ENCODE measurements at places on chromosomes 5 and 9.
A peak's percentile ranks its signal among the peaks of the same experiment; 100 is the strongest.

DNA sequence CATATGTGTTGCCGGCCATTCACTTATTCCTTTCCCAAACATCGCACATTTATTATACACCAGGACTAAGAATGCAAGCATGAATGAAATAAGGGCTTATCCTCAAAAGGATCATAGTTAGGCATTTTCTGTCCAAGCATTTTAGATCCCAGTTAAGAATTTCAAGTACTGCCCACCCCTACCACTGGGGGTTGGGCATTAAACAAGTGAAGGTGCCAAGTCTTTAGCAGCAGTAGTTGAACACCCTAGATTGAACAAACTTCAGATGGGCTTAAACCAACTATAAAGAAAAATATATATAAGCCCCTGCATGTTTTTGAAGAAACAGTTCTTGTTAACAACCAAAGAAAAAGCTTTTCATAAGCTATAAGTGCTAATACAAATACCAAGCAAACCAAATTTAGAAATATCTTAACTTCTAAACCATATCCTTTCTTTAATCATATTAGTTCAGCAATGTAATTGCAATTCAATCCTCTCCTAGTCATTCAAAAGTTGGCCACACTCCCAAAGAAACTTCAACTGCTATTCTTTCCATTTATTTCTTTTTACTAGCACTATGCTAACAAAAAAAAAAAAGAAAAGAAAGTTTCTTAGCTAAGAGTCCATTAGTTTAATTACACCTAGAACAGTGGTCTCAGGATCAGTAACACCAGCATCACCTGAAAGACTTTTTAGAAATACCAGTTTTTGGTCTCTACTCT, 149.8 kb downstream of the MLLT3 start:
- no peak for DNase-seq

DNA sequence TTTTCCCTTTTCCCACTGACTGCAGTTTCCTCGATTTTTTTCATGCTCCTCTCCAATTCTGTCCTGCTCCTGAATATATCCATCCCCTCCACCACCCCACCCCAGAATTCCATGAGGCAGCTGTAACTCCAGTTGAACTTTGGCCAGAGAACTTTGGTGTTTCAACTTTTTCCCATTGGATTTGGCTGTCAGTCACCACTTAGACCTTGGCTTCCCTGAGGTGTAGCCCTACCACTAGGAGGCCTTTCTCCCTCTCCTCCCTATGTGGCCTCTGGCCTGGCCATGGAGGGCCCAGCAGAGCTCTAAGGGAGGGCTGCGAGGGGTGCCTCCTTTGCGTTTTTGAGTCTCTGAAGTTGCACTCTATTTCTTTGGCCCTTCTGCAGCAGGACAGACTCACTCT, 261.3 kb downstream of the PIK3R1 start:
- DNase-seq: peak; percentile 42

- DNase-seq: no peak
These were observed 448.8 kb downstream of the TLE4 start for GRCh38 chr9:80020530-80020929.

DNA sequence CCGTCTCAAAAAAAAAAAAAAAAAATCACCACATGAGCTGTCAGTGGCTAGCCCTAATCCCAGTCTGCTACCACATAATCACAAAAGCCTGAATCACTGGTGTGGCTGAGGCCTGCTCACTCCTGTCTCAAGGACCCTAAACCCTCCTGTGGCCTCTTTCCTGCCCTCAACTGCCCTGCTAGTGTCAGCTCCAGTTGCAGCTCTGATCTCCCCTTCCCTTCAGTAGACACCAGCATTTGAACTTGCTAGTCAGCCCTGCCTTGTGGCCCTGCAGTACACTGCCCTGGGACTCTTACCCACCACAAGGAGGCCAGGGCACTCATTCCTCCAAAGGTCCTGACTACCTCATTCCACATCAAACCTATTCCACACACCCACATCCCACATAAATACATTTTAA, 9.5 kb upstream of the P4HA2 start:
- peak; percentile 49 for DNase-seq

DNA sequence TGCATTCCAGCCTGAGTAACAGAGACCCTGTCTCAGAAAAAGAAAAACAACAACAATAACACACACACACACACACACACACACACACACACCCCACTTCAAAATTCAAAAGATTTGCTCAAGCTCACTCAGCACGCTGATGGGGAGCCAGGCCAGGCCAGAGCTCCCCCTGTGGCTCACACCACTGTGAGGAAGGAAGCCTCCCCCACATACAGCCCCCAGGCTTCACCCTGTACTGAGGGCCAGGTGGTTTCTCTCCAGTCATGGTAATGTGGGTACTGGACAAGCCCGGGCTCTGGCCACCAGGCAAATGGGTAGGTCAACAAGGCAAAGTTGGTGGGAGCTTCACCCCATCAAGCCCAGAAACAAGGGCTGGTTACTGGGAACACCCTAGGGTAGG, 19.0 kb downstream of the ATOX1 start:
- peak; percentile 57 for DNase-seq
